Stimulated activated naive CD4-positive, alpha-beta T cell (primary cell): ENCODE measurements at places on chromosomes 4 and X.
A peak's percentile ranks its signal among the peaks of the same experiment; 100 is the strongest.

DNA sequence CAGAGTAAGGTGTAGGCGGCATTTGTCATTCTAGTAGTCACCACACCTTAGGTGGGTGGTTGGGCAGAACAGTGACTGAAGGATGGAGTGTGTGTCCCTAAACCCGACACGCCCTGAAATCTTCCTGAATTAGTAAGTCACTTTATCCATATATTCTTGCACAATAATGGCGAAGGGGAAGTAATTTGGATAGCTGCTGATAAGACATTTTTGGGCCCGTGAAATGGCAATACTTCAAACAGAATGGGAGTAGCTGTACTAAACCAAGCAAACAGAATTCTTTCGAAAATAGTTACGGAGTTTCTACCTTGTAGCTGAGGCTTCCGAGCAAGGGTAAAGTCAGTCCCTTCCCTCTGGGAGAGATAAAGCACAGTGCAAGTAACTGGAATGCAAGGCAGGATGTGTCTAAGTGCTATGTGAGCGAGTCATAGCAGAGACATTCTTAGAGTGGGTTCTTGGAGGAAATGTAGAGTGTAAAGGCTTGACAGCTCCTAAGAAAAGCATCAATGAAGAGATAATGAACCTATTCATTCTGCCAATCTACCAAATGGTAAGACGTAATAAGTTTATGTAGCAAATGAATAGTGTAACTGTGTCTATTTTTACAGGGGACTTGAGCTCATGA lies 72.8 kb downstream of the CLCN5 start:
- no peak for DNase-seq

GRCh38 chr4:123555233-123555806 lies 158.7 kb downstream of the SPRY1 start:
- DNase-seq: no peak

GRCh38 chrX:21996872-21997455 lies 35.2 kb upstream of the PHEX start:
- DNase-seq: no peak

- DNase-seq: no peak
Observed at GRCh38 chr4:14023896-14024295, 396.4 kb upstream of the BOD1L1 start.

DNA sequence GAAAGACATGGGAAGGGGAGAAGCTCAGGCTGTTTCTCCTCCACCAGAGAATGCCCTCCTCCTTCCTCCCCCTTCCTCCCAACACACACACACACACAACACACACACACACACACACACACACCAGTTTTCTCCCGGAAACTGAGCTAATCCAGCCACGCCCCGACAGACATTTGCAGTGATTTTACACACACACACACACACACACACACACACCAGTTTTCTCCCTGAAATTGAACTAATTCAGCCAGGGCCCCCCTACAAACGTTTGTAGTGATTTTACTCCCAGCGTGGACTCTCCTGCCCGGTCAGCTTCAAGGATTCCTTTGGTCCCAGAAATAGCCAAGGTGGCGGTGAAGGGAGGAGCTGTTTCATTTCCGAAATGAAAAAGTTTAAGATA lies 32.9 kb upstream of the STX18 start:
- DNase-seq: peak; percentile 52

DNA sequence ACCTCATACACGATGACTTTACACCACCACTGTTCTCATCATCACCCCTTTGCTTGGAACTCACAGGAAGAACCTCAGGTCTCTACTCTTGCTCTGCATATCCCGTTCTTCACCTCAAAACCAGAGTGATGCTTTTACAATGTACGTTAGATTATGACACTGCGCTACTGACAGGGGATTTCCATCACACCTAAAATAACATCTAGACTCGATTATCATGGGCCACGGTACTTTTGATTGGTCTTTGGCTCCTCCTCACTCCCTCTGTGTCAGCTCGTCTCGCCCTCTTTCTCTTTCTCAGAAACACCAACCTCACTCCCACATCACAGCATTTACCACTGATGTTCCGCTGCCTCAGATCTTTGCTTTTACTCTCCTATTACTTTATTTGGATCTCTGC lies 172.4 kb downstream of the TLL1 start:
- no peak for DNase-seq

- no peak for DNase-seq
Observed at GRCh38 chrX:19487520-19488200, 27.6 kb downstream of the MAP3K15 start.

DNA sequence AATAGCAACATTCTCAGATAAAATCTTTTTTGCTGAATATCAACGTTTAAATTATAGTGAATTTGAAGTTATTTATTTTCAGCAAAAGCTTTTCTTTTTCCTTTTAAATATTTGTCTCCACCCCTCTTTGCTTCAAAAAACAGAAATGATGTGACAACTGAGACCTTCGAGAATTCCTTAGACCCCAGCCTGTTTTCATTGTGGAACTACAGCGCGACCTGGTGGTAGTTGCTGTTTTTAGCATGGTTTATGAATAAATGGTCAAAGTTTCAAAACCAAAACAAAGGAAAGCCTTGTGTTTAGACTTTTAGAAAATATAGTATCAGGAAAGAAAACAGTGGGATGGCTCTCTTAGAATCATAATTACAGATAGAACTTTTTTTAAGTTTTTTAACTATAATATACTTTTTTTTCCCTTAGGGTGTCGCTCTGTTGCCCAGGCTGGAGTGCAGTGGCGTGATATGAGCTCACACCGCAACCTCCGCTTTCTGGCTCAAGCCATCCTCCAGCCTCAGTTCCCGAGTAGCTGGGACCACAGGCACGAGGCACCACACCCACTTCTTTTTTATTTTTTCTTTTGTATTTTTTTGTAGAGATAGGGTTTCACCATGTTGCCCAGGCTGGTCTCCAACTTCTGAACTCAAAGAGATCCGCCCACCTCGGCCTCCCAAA lies 26.8 kb upstream of the TMEM184C start:
- DNase-seq: peak; percentile 5

DNA sequence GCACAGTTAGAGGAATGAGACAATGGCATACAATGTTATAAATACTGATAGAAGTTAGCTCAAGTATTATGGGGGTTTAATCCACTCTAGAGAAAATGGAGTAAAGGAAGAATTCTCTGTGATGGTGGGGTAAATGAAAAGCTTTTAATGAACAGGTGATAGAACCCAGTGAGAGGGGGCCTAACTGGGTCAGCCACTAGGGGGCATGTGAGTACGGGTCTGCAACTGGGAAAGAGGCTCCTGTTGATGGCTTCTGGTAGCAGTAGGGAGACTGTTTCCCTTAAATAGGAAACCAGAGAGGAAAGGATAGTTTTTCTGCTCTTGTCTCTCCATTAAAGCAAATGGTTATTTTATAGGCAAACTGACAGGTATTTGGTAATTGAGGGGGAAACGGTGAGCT lies 132.8 kb upstream of the GPR101 start:
- DNase-seq: no peak

- DNase-seq: no peak
Observed at GRCh38 chrX:137194164-137194563, 160.4 kb upstream of the GPR101 start.

DNA sequence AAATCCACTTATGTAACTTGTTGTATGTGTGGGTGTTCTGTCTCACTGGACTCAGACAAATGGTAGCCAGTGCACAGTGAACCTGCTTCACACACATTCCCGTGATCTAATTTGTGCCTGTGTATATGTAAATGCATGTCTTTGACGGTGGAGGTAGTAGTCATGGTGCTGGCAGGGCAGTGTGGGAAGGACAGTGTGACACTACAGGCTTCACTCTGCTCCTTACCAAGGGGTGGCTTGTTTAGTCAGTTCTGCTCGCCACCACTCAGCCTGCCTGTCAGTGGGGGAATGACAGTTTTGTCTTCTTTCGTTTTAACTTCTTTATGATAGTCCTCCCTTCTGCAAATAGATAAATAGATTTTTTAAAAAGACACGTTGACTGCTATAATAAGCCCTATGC lies 17.7 kb upstream of the PAQR3 start:
- DNase-seq: no peak

- DNase-seq: no peak
Observed at GRCh38 chr4:115279330-115279729, 165.9 kb upstream of the NDST4 start.

GRCh38 chrX:120274958-120275357 lies 24.3 kb downstream of the ZBTB33 start:
- DNase-seq: no peak

DNA sequence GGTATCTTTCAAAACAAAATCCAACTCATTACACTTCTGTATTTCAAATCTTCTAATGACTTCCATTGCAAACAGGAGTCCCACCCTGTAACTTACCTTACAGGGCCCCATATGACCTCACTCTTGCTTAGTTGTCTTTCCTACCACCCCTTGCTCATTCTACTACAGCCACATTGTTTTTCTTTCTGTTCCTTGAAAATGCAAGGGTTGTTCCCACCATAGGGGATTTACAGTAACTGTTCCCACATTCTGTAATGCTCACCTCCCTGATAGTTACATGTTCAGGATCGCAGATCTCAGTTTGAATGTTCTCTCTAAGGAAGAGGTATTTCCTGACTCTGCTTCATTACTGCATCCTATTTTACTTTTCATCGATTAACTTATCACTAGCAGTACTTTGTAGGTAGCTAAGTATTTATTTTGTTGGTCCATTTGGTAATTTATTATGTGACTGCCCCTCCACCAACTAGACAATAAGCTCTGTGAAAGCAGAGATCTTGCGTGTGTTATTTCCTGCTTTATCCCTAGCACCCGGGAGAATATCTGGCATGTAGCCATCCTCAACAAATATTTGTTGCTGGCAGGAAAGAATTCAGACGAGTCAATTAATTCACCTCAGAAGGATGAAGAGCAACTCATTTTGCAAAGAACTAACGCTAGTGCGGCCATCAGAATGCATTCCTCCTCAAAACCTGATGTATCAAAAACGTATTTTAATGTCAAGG lies 21.4 kb downstream of the MAOB start:
- no peak for DNase-seq

DNA sequence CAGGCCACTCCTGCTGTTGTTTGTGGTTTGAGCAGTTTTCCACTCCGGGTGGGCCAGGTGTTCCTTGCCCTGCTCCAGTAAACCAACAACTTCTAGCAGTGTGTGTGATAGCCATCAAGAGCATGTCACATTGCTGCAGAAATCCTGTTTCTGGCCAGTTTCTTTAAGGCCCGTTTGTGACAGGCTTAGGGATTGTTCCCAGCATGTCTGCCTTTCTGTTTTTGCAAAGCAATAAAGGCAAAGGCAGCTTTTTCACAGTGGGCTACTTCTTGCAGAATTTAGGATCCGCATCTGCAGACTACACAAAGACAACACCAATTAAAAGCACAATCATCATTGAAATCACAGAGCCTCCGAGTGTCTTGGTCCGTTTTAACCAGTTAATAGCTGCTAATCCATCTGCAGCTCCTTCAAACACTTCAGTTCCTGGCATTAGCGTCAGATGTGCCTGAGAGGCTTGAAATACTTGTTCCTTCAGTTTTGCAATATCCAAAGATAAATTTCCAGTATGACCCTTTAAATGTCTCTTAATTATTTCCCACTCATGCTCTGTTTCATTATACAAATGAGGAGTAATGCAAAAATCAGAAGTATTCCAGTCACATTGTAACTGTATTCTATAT lies 65.1 kb downstream of the ADAM29 start:
- DNase-seq: no peak

- DNase-seq: no peak
Observed at GRCh38 chrX:39452401-39452800, 645.4 kb downstream of the BCOR start.

DNA sequence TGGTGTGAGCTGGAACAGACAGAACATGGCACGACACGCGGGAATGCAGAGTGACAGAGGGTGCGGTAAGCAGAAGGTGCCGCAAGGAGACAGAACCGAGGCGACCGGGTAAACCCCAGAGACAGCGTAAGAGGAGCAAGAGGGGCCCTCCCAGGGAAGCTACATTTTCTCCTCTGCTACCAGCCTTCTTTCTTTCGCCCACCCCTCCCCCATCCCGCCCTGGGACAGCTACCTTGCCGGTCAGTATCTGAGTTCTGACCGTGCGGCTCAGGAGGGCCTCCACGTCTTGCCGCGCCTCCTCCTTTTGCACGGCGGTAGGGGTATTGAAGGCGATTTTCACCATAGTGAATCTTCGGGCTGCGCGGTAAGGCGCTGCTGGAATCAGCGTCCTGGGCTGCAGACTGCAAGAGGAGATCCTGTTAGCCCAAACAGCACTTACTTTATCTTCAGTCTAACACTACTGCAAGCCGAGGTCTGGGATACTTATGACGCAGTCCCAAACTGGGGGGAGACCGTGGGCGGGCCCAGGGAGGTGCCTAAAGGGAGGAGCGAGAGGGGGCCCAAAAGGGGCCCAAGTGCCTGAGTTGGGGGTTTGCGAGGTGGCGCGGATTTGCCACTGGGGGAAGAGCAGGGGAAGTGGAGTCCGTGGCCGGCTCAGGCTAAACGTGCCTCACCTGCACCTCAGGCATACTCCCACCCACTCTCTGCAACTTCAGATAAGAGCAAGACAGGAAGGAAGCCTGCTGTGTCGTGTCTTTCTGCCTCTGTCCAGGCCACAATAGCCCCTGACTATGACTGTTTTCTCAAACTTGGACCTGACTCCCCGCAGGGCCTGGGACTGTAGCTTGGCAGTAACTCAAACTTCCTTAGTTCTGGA lies at the start of gene ITM2A:
TSS of gene ITM2A (minus strand) at position 462 of the 877 bp plus-strand sequence. CDS start at position 343, 119 bp downstream.
- DNase-seq: peak; percentile 52

DNA sequence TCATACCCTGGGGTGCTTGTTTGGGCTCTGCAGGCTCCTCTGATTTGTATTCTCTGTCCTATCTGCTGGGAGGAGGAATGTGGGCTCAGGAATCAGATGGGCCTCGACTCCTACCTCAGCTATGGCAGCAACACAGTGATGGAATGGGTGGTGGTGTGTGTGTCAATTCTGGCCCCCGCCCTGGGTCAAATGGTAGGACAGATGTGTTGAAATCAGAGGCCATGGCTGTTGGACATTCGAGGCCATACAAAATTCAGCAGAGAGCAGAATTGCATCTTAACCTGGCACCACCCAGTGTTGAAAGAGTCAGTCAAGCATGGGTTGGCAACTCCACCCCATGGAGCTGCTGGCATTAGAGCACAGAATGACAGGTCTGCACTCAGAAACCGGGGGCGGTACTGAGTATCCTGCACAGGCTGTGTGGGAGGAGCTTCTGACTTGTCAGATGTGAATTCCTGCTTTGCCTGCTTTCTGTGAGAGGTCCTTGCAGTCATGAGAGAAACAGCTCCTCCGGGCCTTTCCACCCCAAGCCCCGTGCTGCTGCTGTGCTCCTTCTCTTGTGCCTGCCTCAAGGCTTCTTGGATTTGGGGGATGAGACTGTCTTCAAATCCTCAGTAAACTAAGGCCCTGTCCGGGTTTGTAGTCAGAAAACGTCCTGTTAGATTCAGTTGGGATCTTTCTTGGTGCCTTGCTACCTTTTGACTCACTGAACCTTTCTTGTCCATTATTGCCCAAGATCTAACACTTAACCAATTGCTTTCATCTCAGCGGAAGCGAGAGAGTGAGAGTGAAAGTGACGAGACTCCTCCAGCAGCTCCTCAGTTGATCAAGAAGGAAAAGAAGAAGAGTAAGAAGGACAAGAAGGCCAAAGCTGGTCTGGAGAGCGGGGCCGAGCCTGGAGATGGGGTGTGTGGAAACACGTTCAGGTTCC lies 13.0 kb downstream of the DKC1 start:
- DNase-seq: no peak
